ENCODE measurements at places on chromosomes 13 and 19.

- no peak for DNase-seq
These were observed 1.6 kb upstream of the MLNR start for GRCh38 chr13:49218493-49219051.

GRCh38 chr13:32047793-32048192 is 16.2 kb downstream of the FRY start:
- no peak for DNase-seq

DNA sequence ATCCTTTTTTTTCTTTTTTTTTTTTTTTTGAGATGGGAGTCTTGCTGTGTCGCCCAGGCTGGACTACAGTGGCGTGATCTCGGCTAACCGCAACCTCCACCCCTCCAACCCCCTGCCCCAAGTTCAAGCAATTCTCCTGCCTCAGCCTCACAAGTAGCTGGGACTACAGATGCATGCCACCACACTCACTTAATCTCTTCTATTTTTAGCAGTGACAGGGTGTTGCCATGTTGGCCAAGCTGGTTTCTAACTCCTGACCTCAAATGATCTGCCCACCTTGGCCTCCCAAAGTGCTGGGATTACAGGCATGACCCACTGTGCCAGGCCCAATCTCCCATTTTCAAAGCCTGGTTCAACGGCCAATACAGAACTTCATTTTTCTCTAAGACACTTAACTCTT is 9.1 kb downstream of the FOXO1 start:
- no peak for DNase-seq

- no peak for DNase-seq
These were observed 21.2 kb upstream of the RASA3 start for GRCh38 chr13:114153485-114154080.

DNA sequence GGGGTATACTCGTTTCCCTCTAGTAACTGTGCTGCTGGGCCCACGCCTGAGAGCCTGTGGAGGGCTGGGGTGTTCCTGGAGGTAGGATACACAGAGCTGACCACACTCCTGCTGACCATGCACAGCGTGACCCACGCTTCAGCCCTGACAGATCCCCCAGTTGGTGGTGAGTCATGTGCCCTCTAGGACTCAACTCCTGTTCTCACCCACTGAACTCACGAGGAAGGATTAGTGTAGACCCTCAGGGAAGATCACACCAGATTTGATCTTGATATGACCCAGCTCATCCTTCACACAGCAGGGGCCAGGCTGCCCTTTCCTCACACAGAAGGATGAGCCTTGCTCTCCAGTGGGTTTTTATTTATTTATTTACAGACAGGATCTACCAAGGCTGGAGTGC is 13.3 kb upstream of the ACP7 start:
- DNase-seq = no peak

GRCh38 chr19:46745521-46746280 is at the start of gene FKRP:
TSS of gene FKRP (plus strand) at chr19:46746057. CDS start at chr19:46755451, 9,394 bp downstream.
- DNase-seq = peak; percentile 36

DNA sequence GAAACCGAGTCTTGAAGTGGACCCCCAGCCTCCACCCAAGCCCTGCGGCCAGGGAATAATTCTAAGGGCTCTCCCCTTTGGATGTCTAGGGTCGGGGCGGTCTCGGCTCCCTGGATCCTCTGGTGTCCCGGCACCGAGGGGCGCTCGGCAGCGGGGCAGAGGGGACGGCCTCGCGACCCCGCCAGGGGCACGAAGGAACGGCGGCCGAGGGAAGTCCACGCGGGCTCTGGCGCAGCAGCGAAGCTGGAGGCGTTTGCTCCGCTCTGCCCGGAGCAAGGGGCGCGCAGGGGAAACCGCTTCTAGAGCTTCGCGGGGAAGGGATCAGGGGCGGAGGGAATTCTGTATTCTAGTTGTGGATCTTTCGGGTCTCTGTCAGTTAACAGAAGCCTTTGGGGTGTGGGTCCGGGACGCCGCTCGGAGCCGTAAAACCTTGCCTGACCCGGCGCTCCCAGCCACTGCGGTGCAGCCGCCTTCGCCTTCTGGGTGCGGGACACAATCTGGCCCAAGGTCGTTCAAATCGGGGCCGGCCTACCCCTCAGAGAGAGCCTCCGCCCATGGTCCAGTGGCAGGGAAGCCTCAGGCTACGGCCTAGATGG is 118.2 kb downstream of the KCNRG start:
- DNase-seq = no peak

- DNase-seq = peak; percentile 13
These were observed 25.7 kb downstream of the SLC8A2 start for GRCh38 chr19:47445937-47446402.

DNA sequence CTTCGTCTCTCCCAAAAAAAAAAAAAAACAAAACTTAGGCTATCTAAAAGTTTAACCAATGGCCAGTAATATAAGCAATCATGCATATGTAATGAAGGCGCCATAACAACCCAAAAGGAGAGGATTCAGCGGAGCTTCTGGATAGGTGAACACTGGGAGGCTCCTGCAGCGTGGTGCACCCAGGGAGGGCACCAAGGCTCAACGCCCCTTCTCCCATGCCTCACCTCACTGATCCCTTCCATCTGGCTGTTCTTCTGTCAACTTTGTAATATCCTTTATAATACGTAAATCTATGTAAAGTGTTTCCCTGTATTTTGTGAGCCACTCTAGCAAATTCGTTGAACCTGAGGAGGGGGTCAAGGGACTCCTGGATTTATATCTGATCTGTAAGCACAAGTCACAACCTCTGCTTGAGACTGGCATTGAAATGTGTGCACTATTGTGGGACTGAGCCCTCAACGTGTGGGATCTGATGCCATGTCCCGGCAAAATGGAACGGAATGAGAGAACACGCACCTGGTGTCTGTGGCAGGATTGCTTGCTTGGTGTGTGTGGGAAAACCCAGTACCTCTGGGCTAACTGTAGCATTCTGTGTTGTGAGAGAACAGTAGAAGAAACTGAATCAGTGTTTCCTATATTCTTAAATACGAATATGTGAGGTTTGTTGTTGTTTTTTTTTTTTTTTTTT is 521 bp upstream of the ZNF665 start:
- no peak for DNase-seq

DNA sequence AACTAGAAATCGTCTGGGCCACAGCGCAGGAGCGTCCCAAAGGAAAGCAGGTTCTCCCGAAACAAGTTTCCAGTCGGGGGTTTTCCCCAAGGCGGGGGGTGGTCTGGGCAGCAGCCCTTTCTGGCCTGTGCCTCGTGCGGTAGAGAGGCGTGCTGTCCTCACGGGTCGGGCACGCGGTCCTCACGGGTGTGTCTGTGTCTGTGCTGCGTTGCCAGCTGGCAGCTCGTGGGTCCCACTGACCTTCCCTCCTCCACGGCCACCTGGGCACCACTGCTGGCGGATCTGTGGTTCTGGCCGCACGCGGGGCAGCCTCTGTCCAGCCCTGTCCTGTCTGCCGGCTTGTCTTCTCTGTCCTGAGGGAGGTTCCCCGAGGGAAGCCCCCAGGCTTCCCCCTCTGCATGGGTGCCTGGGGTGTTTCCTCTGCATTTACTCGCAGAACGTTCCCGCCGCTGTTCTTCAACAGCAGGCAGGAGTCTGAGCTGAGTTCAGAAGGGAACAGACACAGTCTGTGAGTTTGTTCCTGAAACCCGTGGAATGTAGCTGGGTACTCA is 98.2 kb upstream of the MCF2L start:
- no peak for DNase-seq

- DNase-seq = no peak
These were observed 9.8 kb downstream of the GRIN3B start for GRCh38 chr19:1009981-1010538.
